Kidney tubule cell (primary cell): ENCODE measurements at places on chromosomes 2 and 18.
A peak's percentile ranks its signal among the peaks of the same experiment; 100 is the strongest.

- peak; percentile 34 for DNase-seq
Measured at GRCh38 chr2:42944779-42945415, 152.5 kb upstream of the HAAO start.

GRCh38 chr2:29787473-29788465, 133.6 kb downstream of the ALK start:
- DNase-seq = no peak

DNA sequence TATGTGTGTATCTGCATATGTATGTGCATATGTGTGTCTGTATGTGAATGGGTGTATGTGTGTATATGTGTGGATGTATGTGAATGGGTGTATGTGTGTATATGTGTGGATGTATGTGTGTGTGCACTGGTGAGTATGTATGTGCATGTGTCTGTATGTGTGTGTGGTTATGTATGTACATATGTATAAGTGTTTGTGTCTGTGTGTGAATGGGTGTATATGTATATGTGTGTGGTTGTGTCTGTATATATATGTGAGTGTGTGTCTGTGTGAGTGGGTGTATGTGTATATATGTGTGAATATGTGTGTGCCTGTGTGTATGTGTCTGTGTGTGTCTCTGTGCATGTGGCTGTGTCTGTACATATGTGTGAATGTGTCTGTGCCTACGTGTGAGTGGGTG, 748.4 kb upstream of the HS6ST1 start:
- no peak for DNase-seq

- DNase-seq = no peak
Measured at GRCh38 chr2:108346827-108347226, 30.9 kb upstream of the SULT1C4 start.
